MV-4-11 (cell line): ENCODE measurements at places on chromosomes 11 and 22.

DNA sequence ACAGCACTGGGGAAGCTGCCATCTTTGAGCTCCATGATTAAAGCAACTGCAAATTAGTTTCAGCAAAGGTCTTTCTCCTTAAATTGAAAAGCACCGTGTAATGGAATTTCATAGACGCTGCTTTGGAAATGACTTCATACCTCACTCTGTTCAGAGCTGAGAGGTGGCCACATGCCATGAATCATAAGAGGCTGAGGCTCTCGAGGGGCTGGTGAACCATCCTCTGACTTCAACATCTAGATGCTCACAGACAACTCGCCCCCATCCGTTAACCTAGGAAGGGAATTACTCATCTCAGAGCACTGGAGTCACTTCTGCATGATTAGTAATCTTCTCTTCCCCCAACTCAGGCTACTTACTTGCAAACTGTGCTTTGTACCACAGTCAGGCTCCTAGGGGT, 122.3 kb downstream of the RCN1 start:
- no peak for DNase-seq

DNA sequence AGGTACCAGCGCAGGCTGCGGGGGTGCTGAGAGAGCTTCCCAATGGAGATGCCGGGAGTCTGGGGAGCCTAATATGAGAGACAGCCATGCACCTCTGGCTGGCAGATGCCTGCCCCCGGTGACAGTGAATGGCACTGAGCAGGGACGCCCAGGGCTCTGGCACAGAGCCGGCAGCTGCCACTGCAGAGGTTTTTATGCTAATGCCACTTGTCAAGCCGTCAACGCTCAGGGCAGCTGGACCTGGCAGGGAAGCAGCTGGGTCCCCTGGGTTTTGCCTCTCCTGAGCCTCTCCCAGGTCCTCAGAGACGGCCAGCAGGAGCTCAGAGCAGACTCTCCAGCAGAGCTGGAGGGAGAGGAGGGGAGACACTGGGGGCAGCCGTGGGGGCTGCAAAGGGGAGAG, 573.6 kb downstream of the BUD13 start:
- no peak for DNase-seq

- DNase-seq = peak; percentile 69
These were observed 17.8 kb upstream of the SYVN1 start for GRCh38 chr11:65152122-65152521.

- no peak for DNase-seq
These were observed 67.3 kb upstream of the ADSL start for GRCh38 chr22:40279017-40279416.

- no peak for DNase-seq
These were observed 66.7 kb upstream of the A4GALT start for GRCh38 chr22:42787357-42787736.

- no peak for DNase-seq
These were observed 24.4 kb downstream of the TPBGL start for GRCh38 chr11:75264971-75265370.

DNA sequence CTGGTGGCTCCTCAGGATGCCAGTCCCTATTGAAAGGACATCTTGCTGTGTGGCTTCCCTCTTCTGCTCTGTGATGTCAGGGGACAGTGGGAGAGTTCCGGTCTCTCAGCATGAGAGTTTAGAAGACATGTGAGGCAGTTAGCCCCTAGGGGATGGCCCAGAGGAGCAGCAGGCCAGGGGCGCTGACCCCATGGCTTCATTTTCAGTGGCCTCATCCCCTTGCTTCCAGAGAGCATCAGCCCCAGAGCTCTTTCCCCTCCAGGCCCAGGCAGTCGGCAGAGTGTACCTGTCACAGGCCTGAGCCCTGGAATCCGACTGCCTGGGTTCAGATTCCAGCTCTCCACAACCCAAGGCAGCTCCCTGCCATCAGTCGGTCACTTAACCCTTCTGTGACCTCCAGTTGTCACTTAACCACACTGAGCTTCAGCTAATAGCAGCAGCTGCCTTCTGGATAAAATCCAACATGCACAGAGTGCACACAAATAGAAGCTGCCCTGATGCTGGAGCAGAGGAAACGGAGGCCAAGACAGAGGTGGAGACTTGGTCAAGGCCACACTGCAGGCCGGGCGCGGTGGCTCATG, 14.1 kb upstream of the LRRC10B start:
- DNase-seq = no peak

- DNase-seq = no peak
These were observed 101.7 kb upstream of the TRIM77 start for GRCh38 chr11:89608234-89608966.

- DNase-seq = no peak
These were observed 3.9 kb downstream of the TOLLIP start for GRCh38 chr11:1305501-1306056.

GRCh38 chr22:23385678-23386631, 194.1 kb downstream of the IGLL1 start:
- peak; percentile 42 for DNase-seq

DNA sequence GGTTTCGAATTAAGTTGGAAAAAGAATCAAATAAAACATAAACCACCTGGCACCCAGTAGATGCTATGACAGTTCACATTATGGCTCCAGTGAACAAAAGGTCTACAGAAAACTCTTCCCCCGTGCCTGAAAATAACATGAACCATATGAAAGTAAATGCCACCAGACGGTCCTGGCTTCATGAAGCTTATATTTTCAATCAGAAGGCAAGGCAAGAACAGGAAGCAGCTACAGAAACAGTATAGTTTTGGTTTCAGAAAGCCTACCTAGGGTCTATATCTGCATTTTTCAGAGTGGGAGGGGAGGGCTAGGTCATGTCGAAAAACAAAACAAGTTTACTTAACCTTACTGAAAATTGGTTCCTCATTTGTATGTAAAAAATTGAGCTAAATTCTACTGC, 9.8 kb downstream of the RAB30 start:
- peak; percentile 53 for DNase-seq

DNA sequence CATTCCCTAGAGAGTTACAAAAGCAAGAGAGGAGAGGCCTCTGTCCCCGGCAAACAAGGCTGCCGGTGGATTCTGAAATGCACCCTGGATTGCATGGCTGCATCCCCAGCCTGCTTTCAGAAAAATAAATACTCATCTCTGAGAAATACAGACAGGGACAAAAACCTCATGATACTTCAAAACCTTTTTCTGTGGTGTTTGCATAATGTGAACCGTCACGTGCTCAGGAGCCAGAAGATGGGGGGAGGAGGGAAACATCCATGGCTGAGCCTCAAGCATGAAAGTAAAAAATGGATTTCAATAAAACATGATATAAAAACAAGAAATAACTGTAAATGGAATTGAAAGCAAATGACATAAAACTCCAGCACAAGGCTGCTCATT, 198.5 kb upstream of the NCAM1 start:
- no peak for DNase-seq

DNA sequence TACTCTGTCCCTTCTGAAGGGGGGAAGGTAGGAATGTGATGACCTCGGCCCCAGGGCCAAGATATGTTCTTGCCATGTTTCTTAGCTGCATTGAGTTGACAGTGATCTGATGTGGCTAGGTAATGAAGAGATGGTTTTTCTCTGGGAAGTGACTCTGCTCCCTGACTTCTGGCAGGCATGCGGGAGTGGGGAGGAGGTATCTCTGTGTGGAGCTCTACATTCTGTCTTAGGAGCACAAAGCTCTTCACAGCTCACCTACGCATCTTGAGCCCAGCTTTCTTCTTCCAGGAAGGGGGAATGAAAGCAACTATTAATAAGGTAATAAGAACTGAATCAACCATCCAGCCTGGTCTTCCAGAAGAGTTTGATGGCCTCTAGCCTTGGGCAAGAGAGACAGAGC, 241.0 kb downstream of the ST3GAL4 start:
- DNase-seq = no peak

- DNase-seq = no peak
These were observed 2.4 kb upstream of the MUC2 start for GRCh38 chr11:1072116-1072820.

- DNase-seq = peak; percentile 98
These were observed 97.1 kb upstream of the SYT13 start for GRCh38 chr11:45383224-45383623.

DNA sequence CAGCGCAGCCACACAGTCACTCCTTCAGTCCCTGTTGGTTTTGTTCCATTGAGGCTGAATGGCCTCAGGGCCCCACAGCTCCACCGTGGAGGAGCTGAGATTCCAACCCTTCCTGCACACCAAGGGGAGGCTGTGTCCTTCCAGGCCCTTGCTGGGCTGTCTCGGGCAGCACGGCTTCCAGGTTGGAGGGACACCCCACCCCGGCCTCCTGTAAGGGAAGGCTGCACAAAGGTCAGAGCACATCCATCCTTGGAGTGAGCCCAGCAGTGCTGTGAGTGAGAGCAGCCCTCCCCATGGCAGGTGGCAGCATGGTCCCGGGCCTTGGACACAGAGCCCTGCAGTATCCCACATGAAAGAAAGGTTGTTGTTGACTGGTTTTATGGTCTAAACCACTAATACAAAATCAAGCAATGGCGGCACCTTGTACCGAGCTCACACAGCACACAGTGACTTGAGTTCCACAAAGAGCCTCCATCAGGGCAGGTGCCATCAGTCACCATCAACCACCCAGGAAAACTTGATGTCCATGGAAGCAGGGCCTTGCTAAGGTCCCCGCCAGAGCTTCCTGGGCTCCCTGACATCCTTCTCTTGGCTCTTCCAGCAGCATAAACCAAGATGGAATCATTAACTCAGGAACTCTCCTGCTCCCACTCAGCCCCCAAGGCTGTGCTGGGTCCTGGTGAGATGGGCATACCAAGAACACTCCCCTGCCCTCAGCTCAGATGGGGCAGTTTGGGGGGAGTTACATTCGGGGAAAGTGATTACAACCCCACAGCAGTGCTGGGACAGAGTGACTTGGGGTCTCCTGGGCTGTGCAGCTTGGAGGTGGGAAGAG, 1500.4 kb downstream of the TBC1D22A start:
- DNase-seq = no peak

DNA sequence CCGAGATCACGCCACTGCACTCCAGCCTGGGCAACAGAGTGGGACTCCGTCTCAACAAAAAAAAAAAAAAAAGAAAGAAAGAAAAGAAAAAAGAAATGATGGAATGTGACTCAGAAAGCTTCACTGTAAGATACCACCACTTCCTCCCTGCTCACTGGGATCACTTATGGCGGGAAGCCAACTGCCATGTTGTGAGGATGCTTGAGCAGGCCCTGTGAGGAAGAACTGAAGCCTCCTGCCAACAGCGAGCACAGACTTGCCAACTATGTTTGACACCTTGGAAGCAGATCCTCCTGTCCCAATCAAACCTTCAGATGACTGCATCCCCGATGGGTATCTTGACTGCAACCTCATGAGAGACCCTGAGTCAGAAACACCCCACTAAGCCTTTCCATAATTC, 8.3 kb downstream of the SEC14L6 start:
- DNase-seq = peak; percentile 28

DNA sequence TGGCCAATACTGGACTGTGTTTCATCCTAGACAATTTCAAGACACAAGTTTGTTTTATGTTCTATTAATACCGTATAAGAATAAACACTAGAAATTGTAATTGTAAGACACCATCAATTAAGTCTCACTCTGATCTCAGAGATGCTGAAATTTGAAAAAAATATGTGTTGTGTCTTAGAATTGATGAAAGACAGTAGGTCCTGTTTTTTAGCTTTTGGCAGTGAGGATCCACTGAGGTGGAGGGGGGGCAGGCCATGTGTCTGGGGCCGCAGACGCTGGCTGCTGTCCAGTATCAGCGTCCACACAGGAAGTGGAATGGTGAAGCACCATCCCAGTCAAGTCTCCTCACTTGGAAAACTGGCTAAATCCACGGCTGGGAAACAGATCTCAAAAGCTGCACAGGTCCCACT, 22.5 kb upstream of the ALG8 start:
- no peak for DNase-seq

- no peak for DNase-seq
These were observed 29.6 kb downstream of the SOX6 start for GRCh38 chr11:16326679-16327297.

GRCh38 chr11:125211191-125211947, 46.8 kb downstream of the PKNOX2 start:
- no peak for DNase-seq

DNA sequence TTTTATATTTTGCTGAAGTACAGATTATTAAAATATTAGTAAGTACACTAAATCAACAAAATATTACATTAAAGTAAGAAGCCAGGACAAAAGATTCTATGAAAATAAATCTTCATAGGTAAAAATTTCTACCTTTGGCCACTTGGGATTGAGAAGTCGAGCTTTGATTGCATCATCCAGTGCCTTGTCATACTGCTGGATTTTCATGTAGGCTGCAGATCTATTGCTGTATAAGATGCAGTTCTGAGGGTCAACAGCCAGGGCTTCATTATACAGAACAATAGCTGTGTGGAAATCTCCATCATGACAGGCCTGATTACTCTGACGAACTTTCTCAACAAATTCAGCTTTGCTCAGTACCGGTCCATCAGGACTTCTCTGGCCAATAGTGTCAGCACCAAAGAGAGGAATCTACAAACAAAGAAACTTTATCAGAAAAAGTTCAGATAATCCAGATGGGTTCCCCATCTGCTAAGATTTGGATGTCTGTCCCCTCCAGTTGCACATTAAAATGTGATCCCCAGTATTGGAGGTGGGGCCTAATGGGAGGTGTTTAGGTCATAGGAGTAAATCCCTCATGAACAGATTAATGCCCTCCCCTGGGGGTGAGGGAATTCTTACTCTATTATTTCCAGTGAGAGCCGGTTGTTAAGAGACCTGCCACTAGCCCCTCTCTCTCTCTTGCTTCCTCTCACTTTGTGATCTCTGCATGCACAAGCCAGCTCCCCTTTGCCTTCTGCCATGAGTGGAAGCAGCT, 50.0 kb downstream of the TTC28 start:
- DNase-seq = peak; percentile 12

DNA sequence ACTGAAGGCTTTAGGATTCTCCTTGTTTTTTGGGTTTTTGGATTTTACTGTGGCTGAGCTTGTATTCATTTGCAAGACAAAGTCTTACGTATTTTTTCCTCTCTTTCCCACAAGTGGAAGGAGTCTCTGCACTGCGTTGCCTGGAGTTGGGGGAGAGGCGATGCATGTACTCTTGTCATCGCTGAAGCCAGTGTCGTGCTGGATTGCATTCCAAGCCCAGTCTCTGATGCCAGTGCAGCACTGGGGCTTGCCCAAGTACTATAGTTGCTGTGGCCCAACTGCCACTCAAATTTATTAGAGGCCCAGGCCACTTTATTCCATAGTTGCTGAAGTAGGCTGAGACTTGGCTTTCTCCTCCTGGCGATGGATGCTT, 230.2 kb downstream of the DYNC2H1 start:
- no peak for DNase-seq

- DNase-seq = no peak
These were observed 109.3 kb downstream of the ARFGAP2 start for GRCh38 chr11:47067401-47067800.
